ENCODE measurements at places on chromosomes 2 and 18. TPM values are rescaled to one million over a fixed set of nuclear protein-coding genes. Genes with fewer than 3 reads are reported as not detected.

DNA sequence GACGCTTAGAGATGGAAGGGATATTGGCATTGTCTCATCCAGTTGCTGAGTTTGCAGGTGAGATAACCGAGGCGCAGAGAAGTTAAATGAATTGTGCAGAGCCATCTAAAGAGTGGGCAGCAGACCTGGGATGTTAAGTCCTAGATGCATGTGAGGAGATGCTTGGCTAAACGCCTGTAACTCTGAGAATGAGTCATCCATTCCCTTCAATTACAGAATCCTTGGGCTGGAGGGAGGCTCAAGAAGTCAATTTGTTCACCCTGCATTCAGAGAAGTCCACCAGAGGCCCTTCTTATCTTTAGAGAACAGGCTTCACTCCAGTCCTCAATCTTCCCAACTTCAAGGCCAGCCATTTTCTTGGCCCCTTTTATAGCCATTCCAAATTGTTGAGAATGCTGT, 1.6 kb downstream of the EHD3 start:
- no peak for DNase-seq
- H3K27me3 ChIP-seq = peaks cover 32% of the 10 kb centered on the region
- no peak overlapping the region for H3K27ac ChIP-seq
- peaks cover 5% of the 10 kb centered on the region for H3K36me3 ChIP-seq

GRCh38 chr2:166784296-166784946, 103.9 kb upstream of the XIRP2 start:
- no peak for DNase-seq
- H3K36me3 ChIP-seq = no peaks in the 10 kb centered on the region
- no peak overlapping the region for H3K4me3 ChIP-seq
- H3K4me1 ChIP-seq = no peaks in the 10 kb centered on the region
- H3K27ac ChIP-seq = no peak overlapping the region

- peaks cover 23% of the 10 kb centered on the region for H3K27me3 ChIP-seq
- no peak overlapping the region for H3K4me3 ChIP-seq
- no peaks in the 10 kb centered on the region for H3K4me1 ChIP-seq
These were observed 3.3 kb upstream of the OSBPL6 start for GRCh38 chr2:178191004-178191508.

GRCh38 chr2:48080534-48081316, 174.4 kb upstream of the FBXO11 start:
- no peak overlapping the region for H3K27ac ChIP-seq
- H3K4me3 ChIP-seq = no peak overlapping the region
- no peaks in the 10 kb centered on the region for H3K27me3 ChIP-seq
- H3K4me1 ChIP-seq = no peaks in the 10 kb centered on the region
- no peaks in the 10 kb centered on the region for H3K36me3 ChIP-seq
- DNase-seq = no peak

DNA sequence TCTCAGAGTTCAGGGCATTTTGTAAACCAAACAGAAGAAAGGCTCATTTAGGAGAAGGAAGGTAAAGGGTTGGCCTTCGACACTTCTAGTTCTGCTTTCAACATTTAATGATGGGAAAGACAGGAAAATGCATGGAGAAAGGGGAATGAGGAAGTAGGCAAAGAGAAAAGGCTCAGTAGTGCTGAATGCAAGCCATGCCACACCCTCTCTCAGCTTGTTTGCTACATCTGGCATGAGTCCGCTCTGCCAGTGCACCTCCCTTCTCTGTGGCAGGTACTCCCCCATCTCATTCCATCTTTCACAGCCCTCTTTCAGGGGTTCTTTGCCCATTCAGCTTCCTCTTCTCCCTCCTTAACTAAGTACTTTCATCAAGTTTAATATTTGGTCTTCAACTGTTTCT, 120.9 kb upstream of the ITGB6 start:
- peaks cover 45% of the 10 kb centered on the region for H3K4me1 ChIP-seq
- H3K27me3 ChIP-seq = no peaks in the 10 kb centered on the region

GRCh38 chr18:3447068-3447894, 2.7 kb upstream of the TGIF1 start:
- no peaks in the 10 kb centered on the region for H3K27me3 ChIP-seq
- H3K27ac ChIP-seq = peak overlapping the region; percentile 95
- H3K4me3 ChIP-seq = peak overlapping the region; percentile 92
- peak; percentile 43 for DNase-seq

- H3K27me3 ChIP-seq = no peaks in the 10 kb centered on the region
- peak overlapping the region; percentile 30 for H3K4me3 ChIP-seq
- peaks cover 1% of the 10 kb centered on the region for H3K36me3 ChIP-seq
- peaks cover 46% of the 10 kb centered on the region for H3K4me1 ChIP-seq
- H3K27ac ChIP-seq = peak overlapping the region; percentile 58
These were observed 287.4 kb downstream of the PRKCE start for GRCh38 chr2:45938649-45939511.

DNA sequence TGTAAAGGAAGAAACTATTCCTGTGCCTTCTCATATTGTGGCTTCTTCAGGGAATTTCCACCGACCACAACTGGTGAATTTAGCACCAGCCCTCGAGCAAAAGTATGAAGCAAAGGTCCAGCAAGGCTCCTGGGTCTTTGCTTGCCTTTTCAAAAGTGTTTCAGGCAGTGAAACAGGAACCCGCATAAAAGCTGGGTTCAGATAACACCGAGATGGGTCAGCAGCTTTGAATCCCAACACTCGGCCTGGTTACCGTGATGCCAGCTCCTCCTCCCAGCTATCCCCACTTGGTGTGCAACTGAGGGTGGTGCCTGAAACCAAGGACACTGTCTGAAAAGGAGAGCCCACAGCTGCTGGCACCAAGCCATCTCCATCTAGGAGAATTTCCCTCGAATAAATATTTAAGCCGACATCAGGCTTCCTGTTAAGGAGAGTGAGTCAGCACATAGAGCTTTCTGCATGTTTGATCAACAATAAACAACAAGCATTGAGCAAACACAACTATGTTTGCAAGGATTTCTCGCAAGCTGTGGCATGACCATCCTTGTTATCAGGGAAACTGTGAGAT, 69.5 kb downstream of the ANTXR1 start:
- H3K4me1 ChIP-seq = peaks cover 20% of the 10 kb centered on the region
- H3K27ac ChIP-seq = no peak overlapping the region
- peaks cover 38% of the 10 kb centered on the region for H3K27me3 ChIP-seq
- H3K4me3 ChIP-seq = no peak overlapping the region
- DNase-seq = peak; percentile 42
- H3K36me3 ChIP-seq = peaks cover 5% of the 10 kb centered on the region

DNA sequence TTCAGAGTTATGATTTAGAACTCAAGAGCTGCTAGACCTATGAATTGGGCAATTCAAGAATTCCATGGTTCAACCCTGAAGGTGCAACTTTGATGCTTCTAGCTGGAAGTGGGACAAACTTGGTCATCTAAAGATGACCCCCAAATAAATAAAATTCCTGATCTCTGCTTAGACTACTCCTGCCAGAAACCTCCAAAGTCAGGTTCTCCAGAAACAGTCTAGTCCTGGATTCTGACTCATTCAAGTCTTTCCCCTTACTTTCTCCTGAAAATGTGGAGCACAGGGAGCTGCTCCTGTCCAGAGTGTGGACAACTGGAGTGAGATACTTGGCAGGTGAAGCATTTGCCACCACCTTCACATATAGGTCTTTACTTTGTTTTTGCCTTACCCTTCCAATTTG, 557.7 kb upstream of the TNP1 start:
- no peak for DNase-seq
- no peak overlapping the region for H3K4me3 ChIP-seq
- H3K27me3 ChIP-seq = no peaks in the 10 kb centered on the region
- no peaks in the 10 kb centered on the region for H3K36me3 ChIP-seq
- H3K4me1 ChIP-seq = no peaks in the 10 kb centered on the region

- no peak overlapping the region for H3K4me3 ChIP-seq
- DNase-seq = no peak
- peaks cover 25% of the 10 kb centered on the region for H3K4me1 ChIP-seq
These were observed 9.0 kb downstream of the EIF5B start for GRCh38 chr2:99346218-99346617.

The CD8A gene
- 0.20 TPM for total RNA-seq

The TSN gene
- total RNA-seq = 142 TPM
